ENCODE measurements at places on chromosomes 1 and 21.

- no peak for DNase-seq
Observed at GRCh38 chr1:209249280-209249670, 334.2 kb upstream of the CAMK1G start.

DNA sequence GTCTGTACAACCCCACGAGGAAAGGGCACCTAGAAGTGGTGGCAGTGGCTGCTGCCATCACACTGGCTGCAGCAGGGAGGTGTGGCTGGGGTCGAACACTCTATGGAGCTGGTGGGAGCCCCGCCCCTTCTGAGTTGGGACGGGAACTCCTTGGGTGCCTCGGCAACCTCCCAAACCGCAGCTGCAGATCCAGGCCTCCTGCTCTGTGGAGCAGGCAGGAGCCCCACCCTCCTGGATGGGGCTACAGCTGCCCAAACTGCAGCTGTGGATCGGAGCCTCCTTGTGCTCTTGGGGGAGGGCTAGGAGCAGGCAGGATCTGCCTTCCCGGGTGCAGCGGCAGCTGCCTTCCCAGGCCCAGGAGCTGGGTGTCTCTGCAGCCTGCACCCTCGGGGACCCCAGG is 38.9 kb upstream of the TARDBP start:
- peak; percentile 68 for DNase-seq

DNA sequence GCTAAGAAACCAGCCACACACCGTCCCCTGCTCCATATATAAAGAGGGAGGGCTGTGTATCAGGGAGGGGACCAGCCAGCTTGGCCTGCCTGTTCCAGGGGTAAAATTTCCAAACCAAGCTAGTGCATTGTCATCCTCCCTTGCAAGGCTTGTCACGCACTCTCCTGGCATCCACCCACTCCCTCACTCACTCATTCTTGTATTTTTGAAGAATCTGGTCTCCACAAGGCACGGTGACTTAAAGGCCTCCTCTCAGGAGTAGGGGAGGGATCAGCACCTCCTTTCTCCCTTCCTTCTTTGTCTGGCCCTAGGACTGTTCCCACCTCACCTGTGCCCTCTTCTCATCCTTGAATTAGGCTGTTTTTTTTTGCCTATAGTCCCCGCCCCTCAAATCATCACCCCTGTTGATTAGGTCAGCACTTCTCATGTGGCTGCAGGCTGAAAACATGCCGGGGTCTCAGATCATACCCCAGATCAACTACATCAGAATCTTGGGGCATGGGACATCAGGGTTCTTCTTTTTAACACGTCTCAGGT is 5.0 kb downstream of the ABCA4 start:
- no peak for DNase-seq

DNA sequence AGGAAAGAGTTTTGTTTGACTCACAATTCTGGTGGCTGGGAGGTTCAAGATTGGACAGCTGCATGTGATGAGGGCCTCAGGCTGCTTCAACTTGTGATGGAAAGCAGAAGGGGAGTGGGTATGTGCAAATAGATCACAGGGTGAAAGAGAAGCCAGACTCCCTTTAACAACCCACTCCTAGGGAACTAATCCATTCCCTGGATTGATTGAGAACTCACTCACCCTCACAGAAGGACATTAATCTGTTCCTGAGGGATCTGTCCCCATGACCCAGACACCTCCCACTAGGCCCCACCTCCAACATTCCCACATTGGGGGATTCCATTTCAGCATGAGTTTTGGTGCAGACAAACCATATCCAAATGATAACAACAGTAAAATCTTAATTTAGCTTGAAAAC is 25.6 kb downstream of the UBE2T start:
- DNase-seq, result no peak

GRCh38 chr1:21099034-21099868 is 77.4 kb downstream of the EIF4G3 start:
- no peak for DNase-seq

DNA sequence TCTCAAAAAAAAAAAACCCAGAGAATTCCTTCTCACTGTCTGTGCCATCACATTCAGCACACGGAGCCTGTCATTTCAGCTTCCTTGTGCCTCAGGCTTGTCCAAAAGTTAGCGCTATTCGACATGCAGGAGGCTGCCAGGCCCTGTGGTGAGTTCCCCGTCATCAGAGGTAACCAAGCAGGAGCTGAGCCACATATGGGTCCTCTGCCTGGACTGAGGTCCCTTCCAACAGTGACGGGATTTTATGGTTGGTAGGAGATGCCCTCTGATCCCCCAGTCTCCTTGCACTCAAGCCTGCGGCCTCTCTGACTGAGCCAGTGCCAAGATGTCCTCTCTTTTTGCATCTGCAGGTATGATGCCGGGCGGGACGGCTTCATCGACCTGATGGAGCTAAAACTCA is 12.7 kb upstream of the CTRC start:
- no peak for DNase-seq

DNA sequence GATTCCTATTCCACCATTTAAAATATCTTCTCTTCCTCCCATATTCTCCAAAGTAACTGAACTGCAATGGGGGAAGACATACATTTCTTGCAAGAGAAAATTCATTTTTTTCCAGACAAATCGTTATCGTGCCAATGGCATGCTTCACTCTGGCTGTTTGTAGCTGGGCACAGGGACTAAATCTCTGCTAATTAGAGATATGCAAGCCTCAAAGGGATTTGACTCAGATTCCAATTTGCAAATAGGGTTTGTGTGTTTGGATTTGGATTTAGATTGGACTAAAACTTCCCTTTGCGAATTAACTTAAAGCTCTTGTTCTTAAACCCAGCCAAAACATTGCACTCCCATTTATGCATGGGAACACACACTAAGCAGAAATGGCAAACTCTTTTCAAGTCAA is 276.2 kb upstream of the DUSP10 start:
- no peak for DNase-seq

GRCh38 chr1:17565461-17566252 is 26.2 kb downstream of the ARHGEF10L start:
- DNase-seq, result no peak

GRCh38 chr21:29481641-29482040 is 182.9 kb downstream of the BACH1 start:
- no peak for DNase-seq

DNA sequence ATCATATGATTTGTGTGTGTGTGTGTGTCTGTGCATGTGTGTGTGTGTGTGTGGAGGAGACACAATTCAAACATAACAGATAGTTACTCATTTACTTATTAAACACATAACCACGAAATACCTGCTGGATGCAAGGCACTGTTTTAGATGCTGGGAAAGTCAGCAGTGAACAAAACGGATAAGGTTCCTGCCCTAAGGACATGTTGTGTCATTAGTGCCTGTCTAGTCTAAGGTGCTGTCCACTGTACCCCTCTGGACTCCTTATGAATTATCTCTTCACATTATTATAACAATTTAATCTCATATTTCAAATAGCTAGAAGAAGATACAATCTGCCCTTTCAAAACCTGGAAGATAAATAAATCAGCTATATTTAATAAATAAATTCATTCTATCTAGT is 162.4 kb downstream of the PLPPR5 start:
- DNase-seq, result no peak

DNA sequence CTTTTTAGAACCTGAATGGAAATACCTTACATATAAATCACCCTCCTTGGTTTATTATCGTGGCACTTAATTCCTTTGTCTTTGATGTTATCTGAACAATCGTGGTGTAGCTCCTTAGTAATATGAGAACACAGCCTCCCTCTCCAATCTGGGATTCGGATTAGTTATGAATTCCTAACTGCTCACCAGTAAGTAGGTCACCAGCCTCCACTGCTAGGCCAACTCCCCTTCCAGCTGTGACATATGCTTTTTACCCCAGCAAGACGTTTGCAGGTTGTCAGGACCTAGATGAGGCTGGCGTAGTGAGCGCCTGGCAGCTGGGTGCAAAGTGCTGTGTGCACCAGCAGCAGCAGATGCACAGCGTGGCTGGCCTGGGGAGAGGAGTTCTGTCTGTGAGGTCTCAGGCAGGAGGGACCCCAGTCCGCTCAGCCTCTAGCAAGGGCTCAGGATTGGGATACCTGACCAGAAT is 38.2 kb downstream of the NTPCR start:
- peak; percentile 50 for DNase-seq

GRCh38 chr1:184761969-184762485 is 7.4 kb upstream of the EDEM3 start:
- no peak for DNase-seq

DNA sequence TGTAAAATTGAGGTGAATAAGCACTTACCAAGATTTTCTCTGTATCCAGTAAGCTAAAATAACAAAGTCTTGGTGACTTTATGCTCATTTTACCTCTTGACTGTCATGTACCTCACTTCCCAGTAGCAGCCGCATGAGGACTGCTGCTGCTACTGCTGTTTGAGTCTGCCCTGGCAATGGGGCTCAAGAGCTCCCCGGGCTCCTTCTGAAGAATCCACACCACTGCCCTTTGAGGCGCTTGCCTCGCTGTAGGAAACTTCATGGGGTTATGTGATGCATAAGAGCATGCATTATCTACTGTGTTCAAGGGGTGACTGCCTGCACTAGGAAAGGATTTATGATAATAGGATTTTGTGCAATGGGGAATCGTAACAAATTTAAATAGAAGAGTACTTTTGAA is 113.5 kb downstream of the NTNG1 start:
- DNase-seq, result no peak

- DNase-seq, result no peak
Observed at GRCh38 chr1:71625004-71625403, 544.2 kb upstream of the ZRANB2 start.

GRCh38 chr1:69171248-69171647 is 396.5 kb upstream of the LRRC7 start:
- no peak for DNase-seq

DNA sequence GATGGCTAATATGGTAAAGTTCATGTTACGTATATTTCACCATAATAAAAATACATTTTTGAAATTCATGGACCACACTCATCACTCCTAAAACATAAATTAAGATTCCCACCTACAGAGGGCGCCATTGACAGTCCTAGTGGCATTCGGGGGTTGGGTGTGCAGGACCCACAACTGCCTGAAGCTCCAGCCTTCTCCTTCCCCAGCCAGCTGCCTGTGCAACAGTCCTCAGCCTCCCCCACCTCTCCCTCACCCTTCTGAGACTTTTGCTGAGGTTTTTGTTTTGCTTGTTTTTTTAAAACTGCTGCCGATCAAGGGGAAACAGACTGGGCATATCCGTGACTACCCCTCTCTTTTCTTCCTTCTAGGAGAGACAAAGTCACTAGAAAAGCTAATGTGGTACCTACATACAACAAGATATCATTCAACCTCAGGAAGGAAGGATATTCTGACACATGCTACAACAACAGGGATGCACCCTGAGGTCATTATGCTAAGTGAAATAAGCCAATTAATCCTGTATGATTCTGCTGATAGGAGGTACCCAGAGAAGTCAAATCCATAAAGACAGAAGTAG is 9.2 kb upstream of the EVA1C start:
- DNase-seq, result peak; percentile 81

GRCh38 chr1:111603979-111604378 is 15.6 kb upstream of the RAP1A start:
- DNase-seq, result peak; percentile 76

- DNase-seq, result no peak
Observed at GRCh38 chr1:71030026-71030425, 17.6 kb downstream of the PTGER3 start.

- DNase-seq, result no peak
Observed at GRCh38 chr1:196527919-196528318, 80.3 kb downstream of the KCNT2 start.

DNA sequence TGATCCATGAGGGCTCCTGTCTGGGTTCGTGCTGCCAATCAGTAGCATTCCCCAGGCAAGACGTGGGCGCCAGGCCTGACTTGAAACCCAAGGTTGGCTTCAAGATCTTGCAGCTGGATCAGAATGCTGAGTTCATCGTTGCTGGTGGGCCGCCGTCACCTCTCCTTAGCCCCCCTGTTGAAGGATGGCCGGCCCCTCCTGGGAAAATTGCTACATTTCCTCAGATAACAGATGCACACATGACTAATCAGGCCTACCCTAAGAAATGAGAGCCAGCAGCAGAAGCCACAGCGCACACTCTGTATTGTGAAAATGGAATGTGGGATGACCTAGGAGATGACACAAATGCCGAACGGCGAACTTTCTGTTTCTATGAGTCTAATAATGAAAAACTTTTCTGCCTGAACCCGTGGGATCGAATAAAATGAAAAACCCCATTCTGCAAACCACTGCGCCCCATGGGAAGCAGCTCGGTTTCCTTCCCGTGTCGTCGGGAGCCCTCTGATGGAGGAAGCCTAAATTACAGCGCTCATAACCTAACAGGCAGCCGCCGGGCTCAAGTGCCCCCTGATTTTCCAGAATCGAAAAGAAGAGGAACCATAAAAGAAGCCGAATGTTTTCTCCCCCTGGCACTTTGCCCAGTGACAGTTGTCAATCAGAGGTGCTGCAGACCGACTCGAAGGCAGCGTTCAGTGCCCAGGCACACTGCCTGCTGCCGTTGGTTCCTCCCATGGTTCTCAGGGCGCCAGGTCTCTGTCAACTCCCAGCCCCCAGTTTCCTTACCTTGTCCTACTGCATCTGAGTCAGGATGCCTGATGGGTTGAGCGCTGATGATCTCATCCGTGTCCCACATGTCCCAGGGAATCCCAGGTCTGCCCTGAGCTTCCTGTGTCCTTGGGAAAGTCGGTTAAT is 38.2 kb upstream of the H6PD start:
- peak; percentile 82 for DNase-seq

GRCh38 chr1:93304716-93305138 is 41.0 kb upstream of the DR1 start:
- DNase-seq, result no peak

DNA sequence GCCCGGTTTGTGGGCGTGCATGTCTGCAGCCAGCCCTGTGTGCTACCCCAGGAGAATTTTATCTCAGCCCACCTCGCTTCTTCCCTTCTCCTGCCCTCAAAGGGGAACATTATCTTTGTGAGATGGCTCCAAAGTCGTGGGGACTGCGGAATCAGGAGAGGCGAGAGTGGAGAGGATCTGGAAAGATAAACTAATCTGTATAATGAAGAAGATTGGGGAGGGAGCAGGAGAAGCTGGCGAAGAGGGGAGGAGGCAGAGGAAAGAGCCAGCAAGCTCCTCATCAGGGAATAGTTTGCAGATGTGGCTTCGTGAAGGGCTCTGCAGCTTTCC is 310.3 kb downstream of the MATN1 start:
- DNase-seq, result no peak

- DNase-seq, result no peak
Observed at GRCh38 chr1:7479571-7479970, 291.5 kb upstream of the VAMP3 start.

DNA sequence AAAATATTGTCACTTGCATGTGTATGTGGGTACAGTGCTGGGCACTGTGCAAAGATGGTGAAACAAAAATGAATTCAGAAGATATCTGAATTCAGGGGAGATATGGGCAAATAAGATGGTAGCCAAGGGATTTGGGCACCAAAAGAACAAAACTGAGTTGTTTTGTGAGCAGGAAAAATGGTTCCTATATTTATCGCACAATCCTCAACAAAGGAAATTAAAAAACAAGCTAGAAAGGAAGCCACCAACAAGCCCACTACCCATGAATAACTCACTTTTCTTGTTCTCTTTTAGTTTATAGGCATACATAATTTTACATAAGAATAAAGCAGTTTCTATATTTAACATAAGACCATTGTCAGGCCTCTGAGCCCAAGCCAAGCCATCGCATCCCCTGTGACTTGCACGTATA is 40.7 kb upstream of the VASH2 start:
- no peak for DNase-seq

All from sigmoid colon (tissue), 7 donors.